Activated CD4-positive, CD25-positive, alpha-beta regulatory T cell (primary cell): ENCODE measurements at places on chromosomes 13 and 19.

DNA sequence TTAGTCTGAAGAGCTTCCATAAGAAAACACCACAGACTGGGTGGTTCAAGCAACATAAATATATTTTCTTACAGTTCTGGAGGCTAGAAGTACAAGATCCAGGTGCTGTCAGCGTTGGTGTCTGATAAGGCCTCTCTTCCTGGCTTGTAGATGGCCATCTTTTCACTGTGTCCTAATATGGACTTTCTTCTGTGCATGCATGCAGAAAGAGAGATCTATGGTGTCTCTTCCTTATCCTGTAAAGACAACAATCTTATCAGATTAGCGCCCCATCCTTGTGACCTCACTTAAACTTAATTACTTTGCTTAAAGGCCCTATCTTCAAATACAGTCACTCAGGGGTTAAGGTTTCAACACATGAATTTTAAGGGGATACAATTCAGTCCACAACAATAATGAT, 14.1 kb upstream of the NDFIP2 start:
- no peak for DNase-seq

DNA sequence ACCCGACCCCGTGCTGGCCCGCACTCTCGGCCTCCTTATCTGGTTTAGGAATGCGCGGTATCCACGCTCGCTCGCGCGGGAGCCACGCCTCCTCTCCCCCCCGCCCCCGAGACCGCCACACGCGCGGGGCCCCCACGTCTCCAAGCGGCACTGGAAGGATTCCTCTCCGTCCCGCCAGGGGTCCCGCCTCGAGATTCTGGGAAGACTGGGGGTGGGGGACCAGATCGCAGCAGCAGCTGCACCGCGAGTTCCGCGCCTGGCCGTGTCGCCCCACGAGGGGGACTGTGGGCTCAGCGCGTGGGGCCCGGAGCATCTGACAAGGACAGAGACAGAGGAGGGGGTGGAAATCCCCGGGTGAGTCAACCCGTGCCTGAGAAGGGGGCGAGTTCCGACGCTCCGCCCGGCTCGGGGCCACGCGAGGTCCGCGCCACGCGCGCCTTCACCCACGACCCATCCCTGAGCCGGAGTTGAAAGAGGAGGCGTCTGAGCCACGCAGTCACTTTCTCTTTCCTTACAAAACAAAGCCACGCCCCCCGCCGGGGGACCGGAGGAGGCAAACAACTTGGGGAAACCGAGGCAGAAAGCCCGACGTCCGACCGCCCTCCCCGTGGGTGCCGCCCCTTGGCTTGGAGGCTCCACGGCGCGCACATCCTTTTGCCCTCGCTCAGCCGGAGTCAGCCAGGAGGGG, 814 bp downstream of the S1PR2 start:
- peak; percentile 43 for DNase-seq

- DNase-seq: no peak
Measured at GRCh38 chr13:84684804-84685203, 802.5 kb upstream of the SLITRK1 start.

GRCh38 chr19:18671303-18672043, 12.0 kb upstream of the CRTC1 start:
- DNase-seq: no peak

DNA sequence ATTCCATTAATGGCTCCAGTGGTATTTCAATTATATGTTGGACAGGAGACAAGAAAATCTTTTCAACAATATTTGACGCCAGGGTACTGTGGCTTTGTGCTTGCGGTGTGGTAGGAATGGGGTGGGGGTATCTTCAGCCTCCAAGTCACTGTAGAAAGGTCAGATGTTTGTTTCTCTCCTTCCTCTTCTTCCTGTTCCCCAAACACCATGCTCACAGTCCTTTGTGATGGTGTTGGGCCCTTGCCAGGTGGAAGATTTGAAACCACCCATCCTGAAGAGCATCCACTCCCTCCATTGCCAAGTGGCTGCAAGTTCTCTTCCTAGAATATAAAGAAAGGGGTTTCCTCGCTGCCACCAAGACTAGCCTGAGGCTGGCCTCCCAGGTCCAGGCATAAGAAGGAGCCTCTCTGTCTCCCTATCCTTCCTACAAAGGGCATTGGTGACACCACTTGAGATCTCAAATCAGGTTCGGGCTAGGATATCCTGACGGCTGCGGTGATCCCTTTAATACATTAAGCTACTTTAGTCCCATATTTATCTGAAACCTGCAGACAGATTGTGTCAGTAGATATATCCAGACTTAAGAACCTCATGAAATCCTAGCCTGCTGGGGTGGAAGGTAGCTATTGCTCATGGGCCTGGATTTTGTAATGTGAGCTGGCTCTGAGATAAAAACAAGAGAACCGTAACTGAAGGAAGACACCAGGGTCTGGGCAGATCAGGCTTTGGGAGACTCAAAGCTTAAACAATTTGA, 64.3 kb upstream of the SIAH3 start:
- DNase-seq: no peak

GRCh38 chr13:38346764-38347163, 2.9 kb upstream of the UFM1 start:
- DNase-seq: no peak
